ENCODE measurements at places on chromosomes 11 and 22.

GRCh38 chr11:34443136-34443535, 4.4 kb downstream of the CAT start:
- DNase-seq, result peak; percentile 23

- DNase-seq, result no peak
Measured at GRCh38 chr11:64710418-64711137, 12.4 kb downstream of the NRXN2 start.

DNA sequence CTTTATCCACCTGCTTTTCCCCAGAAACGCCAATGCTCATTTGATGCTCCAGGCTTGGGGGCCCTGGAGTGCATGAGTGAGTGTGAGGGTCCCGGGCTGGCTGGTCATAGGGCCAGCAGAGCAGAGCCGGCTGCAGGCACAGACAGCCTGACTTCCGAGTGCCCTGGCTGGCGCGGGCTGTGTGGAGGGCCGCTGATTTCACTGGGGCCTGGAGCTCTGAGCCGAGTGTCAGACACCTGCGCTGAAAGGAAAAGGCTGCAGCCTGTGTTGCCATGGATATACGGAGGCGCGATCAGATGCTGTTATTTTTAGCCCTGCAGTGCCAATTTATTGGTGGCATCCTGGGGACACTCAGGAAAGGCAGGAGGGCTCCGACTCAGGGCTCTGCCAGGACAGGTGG, 87.6 kb downstream of the ST3GAL4 start:
- DNase-seq, result no peak

- DNase-seq, result no peak
Measured at GRCh38 chr11:34614344-34615104, 6.4 kb upstream of the EHF start.

DNA sequence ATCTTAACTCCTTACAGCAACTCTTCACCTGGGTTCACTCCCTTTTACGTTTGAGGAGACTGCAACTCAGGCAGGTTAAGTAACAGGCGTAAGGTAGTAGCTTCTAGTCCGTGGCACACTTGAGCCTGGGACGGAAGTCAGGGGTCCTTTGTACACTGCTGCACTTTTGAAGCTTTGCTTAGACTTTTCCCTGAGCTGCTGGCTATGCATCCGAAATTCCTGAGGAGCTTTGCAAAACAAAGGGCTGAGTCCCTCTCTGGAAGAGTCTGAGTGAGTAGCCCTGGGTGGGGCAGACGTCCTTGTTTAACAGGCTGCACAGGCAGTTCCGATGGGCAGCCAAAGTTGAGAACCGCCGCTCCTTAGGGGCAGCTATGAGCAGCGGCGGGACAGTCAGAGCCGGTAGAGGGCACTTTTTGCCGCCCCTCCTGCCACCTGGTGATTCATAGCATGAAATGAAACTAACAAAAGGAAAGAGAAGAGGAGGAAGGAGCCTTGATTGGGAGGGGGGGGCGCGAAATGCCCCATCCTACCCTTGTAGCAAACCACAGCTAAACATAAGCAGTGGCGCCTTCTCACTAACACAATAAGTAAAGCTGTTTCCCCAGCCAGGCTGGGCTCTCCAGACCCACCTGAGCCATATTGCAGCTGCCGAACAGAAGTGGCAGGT, 1.4 kb downstream of the TMEM109 start:
- DNase-seq, result peak; percentile 86

GRCh38 chr11:125938418-125938817, 7.4 kb upstream of the VSIG10L2 start:
- no peak for DNase-seq

DNA sequence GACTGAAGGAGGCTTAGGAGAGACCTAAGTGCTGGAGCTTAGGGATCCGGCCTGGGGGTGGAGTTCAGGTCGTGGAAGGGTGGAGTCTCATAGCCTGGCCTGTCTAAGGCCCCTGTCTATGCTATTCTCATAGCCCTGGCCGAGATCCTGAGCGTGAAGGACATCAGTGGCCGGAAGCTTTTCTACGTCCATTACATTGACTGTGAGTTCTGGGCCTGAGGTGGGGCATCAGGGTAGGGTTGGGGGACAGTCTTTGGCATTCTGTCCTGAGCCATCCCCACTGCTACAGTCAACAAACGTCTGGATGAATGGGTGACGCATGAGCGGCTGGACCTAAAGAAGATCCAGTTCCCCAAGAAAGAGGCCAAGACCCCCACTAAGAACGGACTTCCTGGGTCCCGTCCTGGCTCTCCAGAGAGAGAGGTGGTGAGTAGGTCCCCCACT, 603 bp downstream of the KAT5 start:
- no peak for DNase-seq

DNA sequence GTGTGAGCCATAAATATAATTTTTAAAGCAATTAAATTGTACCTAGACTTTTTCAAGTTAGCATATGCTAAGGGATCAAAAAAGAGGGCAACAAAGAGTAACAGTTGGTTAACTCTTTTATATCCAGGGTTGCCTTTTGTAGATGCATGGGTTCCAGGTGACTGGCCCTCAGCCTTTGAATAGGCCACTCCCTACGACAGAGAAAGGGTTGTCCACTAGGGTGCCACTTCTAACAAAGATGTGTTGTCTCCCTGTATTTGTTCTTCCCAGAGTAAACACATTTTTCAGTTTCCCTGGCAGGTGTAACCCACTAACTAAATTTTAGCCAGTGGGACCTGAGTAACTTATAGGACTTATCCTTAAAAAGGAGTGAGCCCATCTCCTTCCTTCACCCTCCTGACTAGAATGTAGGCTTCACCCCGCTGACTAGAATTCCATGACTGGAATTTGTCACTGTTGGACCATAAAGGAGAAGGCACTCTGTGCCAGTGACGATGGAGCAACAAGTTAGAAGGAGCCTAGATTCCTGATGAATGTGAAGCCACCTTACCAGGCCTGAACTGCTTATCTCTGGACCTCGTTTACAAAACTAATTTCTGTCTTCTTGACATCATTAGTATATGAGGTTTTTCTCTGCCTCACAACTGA, 16.6 kb downstream of the TUG1 start:
- DNase-seq, result no peak

DNA sequence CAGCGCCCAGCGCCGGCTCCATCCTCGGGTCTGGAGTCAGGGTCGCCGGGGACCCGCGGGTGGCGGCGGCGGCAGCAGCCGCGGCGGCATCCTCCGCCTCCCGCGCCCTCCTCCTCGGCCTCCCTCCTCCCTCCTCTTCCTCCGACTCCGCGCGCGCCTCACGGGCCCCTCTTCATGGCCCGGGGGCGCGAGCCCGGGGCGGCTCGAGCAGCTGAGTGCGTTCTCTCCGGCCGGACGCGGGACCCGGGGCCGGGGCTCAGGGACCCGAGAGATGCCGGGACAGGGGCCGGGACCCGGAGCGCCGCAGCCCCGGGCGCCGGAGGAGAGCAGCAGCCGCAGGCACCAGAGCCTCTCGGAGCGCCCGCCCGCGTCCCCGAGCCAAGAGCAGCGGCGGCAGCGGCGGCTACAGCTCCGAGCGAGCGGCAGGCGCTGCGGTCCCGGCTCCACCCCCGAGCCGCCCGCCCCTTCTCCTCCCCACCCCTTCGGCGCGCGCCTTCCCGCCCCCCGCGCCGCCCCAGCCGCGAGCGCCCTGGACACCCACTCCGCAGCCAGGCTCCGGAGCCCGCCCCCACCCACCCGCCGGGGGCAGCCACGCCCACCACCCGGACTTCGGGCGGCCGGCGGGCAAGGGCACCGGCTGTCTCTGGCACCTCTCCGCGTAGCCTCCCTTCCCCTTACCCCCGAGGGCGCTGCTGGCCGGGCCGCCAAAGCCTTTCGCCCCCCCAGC, at the start of gene CHST1:
Gene CHST1 (minus strand): TSS at position 417 of the 727 bp plus-strand sequence. CDS start 14,699 bp downstream, outside the sequence.
- no peak for DNase-seq

DNA sequence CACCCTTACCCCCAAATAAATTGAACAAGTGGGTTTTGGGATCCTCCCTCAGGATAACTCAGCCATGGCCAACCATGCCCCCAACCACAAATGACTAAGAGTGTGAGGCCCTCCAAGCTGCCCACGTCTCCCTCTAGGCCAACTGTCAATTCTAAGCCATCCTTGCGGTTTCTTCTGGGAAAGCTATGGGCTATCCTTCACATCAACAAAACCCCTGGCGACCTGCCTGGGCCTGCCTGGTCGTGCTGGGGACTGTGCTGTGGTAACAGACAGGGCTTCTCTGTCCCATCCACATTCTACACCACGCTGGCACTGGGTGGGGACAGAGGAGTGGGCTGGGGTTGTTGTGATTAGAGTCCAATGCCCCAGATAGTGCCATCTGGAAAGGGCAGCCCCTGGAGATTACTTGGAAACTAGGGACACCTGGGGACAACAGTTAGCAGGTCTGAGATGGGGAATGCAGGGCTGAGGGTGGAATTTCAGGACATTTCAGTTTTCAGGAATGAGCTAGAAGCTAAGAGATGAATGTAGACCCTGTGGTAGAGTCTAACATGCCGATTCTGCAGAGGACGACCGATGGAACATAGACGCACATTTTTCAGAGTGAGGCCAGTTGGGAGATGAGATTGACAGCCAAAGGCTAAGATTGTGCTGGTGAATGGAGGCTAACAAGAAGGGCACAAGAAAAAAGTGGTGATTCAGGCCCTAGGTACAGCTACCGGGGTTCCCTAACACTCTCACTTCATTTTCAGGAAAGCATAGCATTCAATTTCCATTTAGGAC, 131.9 kb downstream of the RASSF10 start:
- peak; percentile 82 for DNase-seq

DNA sequence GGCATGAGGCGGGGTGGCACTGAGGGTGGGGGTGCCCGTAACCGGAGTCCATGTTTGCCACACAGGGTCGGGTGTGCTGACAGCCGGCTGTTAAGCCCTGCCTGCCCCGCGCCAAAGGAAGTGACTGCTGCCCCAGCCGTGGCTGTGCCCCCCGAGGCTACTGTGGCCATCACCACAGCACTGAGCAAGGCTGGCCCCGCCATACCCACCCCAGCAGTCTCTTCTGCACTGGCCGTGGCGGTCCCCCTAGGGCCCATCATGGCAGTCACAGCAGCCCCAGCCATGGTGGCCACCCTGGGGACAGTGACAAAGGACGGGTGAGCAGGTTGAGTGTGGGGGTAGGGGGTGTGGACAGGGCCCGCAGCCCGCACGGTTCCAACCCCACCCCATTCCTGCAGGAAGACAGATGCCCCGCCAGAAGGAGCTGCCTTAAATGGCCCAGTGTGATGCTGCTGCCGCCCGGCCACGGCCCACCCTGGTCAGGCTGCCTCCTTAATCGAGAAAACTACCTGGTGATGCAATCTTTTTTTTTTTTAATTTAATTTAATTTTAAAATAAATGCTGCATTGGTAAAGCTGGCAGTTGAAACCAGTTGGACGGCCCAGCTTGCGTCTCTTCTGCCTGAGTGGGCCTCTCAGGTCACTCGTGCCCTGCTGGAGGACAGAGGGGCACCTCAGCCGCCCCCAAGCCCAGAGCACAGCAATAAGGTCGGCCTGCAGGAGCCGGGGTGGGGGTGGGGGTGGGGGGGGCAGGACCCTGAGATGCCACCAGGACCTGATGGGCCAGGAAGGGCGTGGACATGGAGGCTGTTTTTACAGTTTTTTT, 30.8 kb downstream of the SBF1 start:
- no peak for DNase-seq

DNA sequence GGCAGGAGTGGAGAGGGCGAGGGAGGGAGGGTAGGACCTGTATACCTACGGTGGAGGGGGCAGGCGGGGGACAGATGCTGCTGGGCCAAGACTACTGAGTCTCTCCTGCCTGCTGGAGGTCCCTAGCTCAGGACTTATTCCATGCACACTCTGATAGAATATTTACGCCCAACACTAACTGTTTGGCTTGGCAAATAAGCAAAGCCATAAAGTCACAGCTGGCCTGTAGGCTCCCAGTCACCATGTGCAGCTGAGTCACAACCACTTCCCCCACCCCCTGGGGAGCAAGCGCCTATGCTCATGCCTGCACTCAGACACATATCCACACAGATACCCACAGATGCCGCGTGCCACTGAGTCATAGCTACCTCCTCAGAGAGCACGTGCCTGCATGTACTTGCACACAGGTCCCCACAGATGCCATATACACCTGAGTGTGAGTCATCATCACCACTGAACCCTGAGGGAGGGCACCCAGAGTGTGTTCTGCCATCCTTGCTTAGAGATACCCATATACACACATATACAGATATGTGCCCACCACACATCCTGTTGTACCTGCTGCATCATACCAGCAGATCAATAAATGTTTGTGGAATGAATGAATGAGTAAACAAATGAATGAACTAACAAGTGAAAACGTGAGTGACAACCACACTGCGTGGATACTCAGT, 95.8 kb downstream of the SWAP70 start:
- peak; percentile 100 for DNase-seq

DNA sequence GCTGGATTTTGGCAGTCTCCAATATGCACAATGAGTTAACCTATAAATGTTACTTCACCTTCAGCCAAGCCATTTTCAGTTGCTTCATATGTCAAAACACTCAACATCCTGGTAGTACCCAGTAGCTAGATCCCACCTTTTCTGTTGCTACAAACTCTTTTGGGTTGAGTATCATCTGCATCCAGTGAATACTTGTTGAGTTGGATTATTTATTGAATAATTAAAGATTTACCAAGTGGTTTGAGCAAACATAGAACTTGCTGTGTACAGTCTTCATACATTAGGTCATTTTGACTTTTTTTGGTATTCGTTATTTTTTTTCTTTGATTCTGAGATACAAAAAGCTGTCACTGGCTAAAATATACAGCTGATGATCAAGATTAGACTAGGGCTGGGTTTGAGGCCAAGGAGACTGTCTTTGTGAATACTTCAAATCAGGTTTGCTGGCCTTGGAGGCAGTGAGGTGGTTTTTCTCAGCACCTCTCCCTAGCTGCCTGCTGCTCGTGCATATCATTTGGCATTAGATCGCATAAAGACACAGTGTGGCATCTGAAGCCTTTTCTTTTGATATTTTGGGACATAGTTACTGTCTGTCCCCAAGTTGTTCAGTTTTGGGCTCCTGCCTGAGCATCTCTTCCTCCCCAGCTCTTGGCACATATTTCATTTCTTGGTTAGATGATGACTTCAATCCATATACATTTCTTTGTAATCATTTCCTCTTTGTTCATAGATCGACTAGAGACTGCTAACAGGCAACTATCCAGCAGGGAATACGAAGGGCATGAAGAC, 62.8 kb downstream of the AMOTL1 start:
- no peak for DNase-seq

GRCh38 chr11:76234416-76235232, 28.3 kb upstream of the WNT11 start:
- DNase-seq, result no peak

DNA sequence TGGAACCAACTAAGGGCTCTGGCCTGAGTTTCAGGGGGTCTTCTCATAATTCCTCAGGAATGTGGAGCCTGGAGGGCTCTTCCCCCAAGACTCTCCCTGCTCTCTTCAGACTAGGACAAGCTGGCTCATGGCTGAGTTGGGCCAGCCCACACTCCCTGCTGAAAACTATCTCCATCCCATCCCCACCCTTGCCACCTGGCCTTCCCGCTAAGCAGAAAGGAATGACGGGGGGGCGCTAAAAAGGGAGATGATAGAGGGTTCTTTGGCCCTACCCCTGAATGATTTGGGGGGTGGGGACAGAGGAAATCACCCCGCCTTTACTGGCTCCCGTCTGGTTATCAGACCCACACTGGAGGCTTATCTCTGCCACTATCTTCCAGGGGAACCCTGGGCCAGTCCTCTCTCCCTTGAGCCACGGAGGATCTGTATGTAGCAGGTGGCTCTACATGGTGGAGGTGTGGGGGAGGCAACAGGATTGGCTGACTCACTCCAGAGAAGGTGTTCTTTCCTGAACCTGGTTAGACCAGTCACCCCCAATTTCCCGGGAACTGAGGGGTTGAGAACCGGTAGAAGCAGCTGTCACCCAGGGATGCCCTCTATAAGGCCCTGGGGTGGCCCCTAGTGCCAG, 5.7 kb downstream of the SMTN start:
- DNase-seq, result peak; percentile 23

GRCh38 chr22:38285018-38285417, 12.2 kb upstream of the TMEM184B start:
- DNase-seq, result no peak

GRCh38 chr22:23151827-23152226, 6.5 kb downstream of the RAB36 start:
- no peak for DNase-seq
